Suppressor macrophage treated with lipopolysaccharide for 4 hours (primary cell): ENCODE measurements at places on chromosomes 5 and 9.

GRCh38 chr9:37007295-37007694 is 26.8 kb downstream of the PAX5 start:
- no peak for DNase-seq

- no peak for DNase-seq
These were observed 187.7 kb downstream of the PIK3R1 start for GRCh38 chr5:68403301-68403700.

- DNase-seq, result peak; percentile 7
These were observed 45.7 kb upstream of the PTGS1 start for GRCh38 chr9:122325124-122325523.

DNA sequence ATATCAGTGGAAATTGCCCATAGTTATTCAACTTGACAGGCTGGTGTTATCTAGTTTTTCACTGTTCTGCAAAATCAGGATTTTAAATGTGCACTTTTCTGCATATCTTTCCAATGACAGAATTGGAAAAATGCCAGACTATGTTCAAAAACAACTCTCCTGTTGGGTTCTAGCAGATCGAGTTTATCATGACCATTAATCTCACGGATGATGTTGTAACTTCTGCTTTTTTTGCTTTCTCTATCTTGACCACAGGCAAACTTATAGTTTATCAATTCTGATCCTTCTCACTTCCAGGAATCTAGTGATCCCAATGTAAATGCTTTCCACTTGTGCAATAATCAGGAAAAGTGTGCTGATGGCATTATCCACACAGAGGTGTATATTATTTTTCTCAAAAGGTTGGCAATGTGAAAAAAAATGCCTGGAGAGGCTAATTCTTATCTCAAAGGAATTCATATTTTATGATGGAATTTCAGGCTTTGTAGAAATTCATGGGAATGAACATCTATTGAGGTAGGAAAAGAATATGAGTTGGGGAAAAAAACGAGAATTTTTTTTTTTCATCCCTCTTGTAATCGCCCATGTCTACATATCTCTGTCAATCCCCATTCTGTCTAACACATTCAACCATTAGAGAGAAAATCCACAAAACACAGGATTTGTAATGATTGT is 73.6 kb upstream of the DAB2 start:
- peak; percentile 42 for DNase-seq

DNA sequence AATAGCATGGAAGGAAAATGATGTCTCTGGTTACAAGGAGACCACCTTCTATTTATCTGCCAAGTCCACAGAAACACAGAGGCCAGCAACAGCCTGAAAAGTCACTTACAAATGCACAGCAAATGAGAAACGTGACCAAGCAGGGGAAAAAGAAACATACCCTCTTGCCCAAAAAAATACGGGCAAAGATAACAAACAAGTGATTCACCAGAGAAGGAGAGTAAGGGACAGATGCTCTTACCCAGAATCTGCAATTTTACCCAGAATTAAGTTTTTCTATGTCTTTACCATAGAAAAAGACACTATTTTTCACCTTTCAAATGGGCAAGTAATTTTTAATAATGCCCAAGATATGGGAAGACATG is 28.1 kb downstream of the CAMSAP1 start:
- DNase-seq, result no peak

- peak; percentile 65 for DNase-seq
These were observed 22.1 kb upstream of the STXBP1 start for GRCh38 chr9:127589955-127590370.

DNA sequence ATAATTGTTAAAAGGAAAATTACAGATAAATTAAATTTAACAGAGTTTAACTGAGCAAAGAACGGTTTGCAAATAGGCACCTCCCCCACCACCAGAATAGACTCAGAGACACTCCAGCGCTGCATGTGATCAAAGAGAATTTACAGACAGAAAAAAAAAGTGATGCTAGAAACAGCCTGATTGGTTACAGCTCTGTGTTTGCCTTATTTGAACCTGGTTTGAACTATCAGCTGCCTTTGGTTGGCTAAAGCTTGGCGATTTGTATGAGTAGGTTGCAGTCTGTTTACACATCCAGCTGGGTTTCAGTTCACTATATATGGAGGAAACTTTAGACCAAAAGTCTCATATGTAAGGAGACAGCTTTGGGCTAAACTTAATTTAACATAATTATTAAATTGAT is 249.1 kb downstream of the ENC1 start:
- no peak for DNase-seq

- DNase-seq, result no peak
These were observed 6.4 kb upstream of the ANKRD31 start for GRCh38 chr5:75243100-75243499.
